Daoy (cell line): ENCODE measurements at places on chromosomes 3 and 15. TPM values are rescaled to one million over a fixed set of nuclear protein-coding genes. Genes with fewer than 3 reads are reported as not detected.

DNA sequence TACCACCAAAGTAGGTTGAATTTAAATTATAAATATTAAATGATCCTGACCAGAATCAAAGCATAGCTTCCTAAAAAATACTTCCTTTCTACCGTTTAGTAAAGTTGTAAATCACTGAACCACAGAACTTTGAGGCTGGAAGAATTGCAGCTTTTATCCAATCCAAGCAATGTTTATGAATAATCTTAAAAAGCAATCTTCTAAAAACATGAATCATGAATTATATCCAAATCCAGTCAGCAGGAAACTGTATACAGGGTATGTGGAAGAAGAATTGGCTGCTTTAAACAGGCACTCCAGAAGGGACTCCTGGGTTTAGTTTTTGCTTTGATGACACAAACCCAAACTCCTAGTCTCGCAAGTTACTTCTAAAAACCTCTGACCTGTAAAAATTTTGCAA is 30.2 kb downstream of the HEG1 start:
- DNase-seq = no peak

DNA sequence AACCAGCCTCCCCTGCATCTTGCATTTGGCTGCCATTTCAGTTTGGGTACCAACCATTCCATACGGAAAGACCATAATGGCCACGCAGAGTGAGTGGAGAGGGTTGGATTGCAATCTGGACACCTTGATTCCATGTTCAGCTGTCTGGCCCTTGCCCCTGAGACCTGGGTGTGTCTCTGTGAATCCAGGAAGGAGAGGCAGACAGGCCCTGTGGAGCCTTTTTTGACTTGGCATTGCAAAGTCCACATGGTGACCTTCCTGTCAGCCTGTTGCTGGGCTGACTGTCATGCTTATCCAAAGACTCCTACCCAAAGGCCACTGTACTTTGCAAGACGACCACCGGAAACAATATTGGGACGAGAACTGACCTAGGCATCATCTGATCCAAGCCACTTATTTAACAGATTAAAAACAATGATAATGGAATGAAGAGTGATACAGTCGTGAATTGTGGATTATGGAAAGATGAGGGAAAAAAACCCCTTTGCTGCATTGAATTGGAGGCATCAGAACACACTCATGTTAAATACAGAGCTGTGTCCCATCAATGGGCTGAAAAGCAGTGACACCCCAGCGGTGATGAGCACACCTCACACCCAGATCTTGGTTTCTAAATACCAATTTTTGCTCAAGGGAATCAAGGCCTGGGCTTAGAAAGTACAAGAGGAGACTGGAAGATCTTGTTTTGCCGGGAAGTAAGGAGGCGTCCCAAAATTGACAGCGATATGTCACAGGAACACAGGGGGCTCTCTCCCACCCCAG is 86.0 kb downstream of the LRRK1 start:
- DNase-seq = no peak

DNA sequence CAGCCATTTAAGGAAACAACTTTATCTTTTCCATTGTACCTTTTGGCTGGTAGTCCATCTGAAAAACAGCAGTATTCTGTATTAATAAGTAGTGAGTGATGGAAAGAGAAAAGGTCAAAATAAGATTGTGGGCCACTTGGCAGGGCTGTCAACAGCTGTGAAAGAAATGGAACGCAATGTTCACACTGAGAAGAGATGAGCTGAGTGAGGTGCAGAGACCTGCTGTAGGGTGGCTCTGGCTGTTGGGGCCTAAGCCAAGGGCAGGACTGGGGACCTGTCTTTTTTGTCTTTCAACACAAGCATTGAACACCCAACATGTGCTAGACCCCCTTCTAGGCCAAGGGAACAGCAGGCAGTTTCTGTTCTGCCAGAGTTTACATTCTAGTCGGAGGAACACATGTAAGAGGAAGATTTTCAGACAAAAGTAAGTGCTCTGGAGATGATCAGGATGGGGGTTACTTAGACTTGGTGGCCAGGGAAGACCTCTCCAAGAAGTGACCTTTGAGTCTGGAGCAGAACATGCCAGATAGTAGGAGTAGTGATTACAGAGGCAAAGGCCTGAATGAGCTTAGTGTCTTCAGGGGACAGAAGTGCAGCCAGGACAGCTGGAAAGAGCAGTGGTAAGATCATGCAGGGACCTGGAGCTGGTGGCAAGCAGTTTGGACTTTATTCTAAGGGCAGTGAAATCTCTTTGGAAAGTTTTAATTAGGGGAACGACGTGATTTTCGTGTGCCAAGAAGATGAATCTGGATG is 29.6 kb downstream of the TSEN2 start:
- DNase-seq = no peak

DNA sequence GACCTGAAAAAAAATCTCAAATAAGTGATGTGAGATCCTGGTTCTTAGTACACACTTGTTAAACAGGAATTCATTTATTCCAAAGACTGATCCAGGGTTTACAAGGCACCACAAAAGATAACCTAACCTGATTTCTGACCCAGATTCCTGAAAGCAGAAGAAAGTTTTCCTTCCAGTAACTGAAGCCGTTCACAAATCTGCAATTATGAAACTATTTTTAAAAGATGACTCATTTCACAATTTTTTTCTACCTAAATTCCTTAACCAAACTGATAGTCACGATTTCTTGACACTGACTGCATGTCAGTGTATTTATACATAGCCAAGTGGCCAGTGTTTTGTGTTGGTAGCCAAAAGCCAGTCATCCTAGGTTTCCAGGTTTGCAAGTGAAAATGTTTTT is 17.1 kb downstream of the SLC9A9 start:
- no peak for DNase-seq

DNA sequence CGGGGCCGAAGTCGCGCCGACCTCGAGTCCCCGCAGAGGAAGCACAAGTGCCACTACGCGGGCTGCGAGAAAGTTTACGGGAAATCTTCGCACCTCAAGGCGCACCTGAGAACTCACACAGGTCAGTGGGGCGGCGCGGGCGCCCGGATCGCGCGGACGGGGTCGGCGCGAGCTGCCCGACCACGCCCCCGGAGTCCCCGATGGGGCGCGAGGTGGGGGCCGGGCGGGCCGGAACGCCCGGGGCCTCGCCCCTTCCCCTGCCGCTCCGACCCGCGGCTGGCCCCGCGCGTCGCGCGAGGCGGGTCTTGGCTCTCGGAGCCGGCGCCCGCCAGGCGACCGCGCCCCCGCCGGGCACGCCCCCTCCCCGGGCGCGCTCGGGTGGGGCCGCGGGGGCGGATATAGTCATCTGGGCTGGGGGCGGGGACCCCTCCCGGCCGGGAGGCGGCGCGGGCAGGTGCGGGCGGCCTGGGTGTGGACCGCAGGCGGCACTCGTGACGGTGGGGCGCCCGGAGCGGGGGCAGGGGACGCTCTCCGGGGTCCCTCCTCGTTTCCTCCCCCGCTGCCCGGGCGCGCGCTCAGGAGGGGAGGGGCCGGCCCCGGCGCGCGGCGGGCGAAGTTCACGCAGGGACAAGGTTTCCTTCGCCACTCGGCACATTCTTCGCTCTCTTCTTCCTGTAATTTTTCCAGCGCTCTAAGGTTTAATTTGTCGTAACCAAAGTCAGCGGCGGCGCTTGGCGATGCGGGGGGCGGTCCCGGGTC is 1.2 kb downstream of the KLF13 start:
- DNase-seq = peak; percentile 63

DNA sequence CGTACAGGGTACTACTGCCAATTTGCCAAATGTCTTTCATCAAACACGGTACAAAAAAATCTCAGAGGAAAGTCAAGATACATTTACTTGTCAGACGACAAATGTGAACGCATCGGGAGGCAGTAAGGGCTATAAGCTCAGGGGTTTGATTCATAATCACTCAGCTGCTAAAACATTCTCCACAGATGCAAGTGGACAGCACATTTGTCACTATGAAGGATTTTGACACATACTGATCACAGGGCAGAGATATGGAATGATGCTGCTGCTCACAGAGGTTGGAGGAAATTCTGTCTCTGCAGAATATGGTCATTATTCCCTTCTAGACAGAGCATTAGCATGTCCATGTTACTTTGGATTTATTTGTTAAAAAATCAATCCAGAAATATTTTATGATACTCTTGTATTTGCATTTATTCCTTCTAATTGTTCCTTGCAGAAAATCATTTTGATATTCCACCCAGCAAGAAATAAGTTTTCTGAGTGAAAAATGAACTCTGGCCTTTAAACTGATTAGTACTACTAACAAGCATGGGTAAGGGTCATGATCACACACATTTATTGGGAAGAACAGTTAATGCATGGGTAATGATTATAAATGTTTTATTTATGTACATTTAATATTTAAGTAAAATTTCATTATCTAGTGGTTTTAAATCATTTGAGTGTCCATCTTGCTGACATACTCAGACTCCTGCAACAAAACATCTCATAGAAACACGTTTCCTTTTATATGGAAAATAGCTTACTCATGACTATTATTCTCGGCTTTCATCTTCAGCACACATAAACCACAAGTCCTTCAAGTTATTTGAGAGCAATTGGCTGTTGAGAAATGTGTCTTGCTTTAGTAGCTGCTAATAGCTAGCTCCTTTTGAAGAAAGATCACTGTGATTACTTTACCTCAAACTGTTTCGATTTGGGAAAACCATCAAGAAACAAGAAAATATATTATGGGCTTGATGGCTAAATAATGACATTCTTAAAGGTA is 559.3 kb downstream of the MECOM start:
- peak; percentile 41 for DNase-seq

GRCh38 chr3:150080058-150080730 is 109.5 kb upstream of the PFN2 start:
- no peak for DNase-seq

DNA sequence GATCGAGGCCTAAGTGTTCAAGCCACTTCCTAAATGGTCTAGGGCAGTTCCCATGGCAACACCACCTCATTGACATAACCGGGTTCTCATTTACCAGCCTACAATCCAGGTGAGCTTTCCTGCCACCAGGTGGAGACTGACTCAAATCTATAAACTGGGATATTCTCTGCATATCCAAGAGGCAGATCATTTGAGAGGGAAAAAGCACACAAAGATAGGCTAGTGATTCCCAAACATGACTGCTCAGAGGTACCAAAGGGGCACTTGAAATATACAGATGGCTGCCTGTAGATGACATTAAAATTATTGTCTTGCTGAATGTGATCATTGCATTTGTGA is 141.3 kb upstream of the PROK2 start:
- DNase-seq = peak; percentile 11

GRCh38 chr15:48705381-48705780 is 59.9 kb upstream of the FBN1 start:
- no peak for DNase-seq

DNA sequence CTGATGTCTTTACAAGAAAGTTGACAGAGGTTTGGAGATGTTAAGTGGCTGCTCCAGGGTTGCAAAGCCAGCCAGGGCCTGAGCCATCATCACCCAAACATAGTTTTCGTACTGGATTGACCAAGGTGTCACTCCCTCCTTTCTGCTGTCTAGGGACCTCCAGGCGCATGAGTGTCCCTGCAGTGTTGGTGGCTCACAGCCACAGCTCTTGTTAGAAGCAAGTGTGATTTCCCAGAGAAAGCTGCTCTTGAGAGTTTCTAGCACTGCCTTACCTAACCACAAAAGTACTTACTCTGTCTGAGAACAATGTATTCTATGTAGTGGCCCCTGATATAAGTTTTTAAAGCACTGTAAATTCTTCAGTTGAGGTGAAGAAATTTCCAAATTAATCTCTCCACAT is 144.1 kb downstream of the SOX2 start:
- DNase-seq = no peak

GRCh38 chr3:111763001-111763471 is 96.0 kb upstream of the PHLDB2 start:
- peak; percentile 23 for DNase-seq

DNA sequence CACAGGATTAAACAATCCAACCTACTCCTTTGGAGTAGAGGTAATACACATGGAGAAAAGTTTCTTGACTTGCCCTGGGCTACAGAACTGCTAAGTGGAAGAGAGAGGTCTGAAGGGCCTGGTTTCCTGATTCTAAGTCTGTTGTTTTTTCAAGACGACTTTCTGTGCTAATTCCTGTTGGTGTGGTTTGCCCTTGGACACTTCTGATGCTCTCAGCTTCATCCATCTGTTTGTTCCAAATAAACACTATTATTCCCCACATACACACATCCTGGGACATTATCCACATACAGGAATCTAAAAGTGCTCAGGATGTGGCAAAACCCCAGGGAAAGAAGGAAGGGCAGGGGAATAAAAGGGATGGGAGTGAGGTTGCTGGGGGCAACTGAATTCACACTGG is 393.5 kb upstream of the TBL1XR1 start:
- no peak for DNase-seq

GRCh38 chr3:177467247-177467985 is 270.1 kb upstream of the TBL1XR1 start:
- DNase-seq = no peak

DNA sequence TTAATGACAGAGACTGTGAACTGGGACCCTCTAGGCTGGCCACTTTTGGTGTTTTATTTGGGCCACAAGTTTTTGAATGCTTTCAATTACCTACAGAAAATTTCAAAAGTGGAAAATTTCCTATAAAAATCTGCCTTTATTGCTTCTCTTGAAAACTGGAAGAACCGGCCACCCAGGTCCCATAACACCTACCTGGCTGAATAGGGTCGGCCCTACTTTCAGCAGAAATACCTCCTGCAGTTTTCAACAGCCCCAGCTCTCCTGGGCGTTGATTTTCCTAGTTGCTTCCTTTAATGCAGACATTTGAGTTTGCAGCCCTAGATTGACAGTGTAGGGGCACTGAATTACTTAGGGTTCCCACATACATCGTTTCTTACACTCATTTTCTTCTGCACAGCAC is 719 bp upstream of the SRPRB start:
- DNase-seq = no peak

DNA sequence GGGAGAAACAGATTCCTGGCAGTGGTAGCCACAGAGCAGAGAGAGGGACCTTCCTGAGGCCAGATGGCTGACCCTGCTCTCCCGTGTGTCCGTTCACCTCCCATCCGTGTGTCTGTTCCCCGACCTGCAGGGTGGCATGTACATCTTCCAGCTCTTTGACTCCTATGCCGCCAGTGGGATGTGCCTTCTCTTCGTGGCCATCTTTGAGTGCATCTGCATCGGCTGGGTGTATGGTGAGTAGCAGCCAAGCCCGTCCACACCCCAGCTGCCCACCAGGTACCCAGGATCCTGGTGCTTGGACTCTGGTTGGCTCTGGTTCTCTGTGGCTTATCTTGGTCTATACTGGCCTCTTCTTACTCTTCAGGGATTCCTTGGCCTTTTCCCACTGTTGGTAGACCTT is 59.5 kb upstream of the SLC6A1 start:
- no peak for DNase-seq

- no peak for DNase-seq
Observed at GRCh38 chr3:55669133-55669532, 182.0 kb upstream of the WNT5A start.

GRCh38 chr15:65675551-65675950 is 53.8 kb downstream of the SLC24A1 start:
- DNase-seq = no peak

Gene SLC28A1
- total RNA-seq = not detected in 2 replicates

Gene TMEM207
- total RNA-seq = not detected in 2 replicates

Gene PPM1L
- 6.8 TPM in 2 replicates for total RNA-seq

Gene RPL32
- total RNA-seq = 611 and 698 TPM in 2 replicates

Gene MUC13
- 0.11 TPM in 1 of 2 replicates, not detected in the other for total RNA-seq

Gene SPINK8
- not detected in 2 replicates for total RNA-seq

Gene FBXO40
- not detected in 2 replicates for total RNA-seq

Gene CKMT1A
- total RNA-seq = 2.2 TPM in 1 of 2 replicates, not detected in the other

Gene GXYLT2
- total RNA-seq = 3.7 and 6.7 TPM in 2 replicates

Gene SPATA12
- total RNA-seq = 0.34 TPM in 1 of 2 replicates, not detected in the other

Gene TLR9
- total RNA-seq = not detected in 2 replicates

Gene ACOX2
- 0.11 and 4.2 TPM in 2 replicates for total RNA-seq

Gene DNAH1
- 0.74 and 1.8 TPM in 2 replicates for total RNA-seq
